Fibroblast of the aortic adventitia (primary cell): ENCODE measurements at places on chromosomes 6 and 20. TPM values are rescaled to one million over a fixed set of nuclear protein-coding genes. Genes with fewer than 3 reads are reported as not detected.

SLC17A1 gene
- total RNA-seq, result not detected in 2 replicates

SCUBE3 gene
- total RNA-seq, result 1.8 and 10.0 TPM in 2 replicates

HLA-DRB1 gene
- total RNA-seq, result 0.09 and 0.90 TPM in 2 replicates

C20orf144 gene
- 0.16 and 0.18 TPM in 2 replicates for total RNA-seq

SASH1 gene
- 59.5 and 60.2 TPM in 2 replicates for total RNA-seq

RBPJL gene
- not detected in 2 replicates for total RNA-seq

TMEM200A gene
- 61.5 and 137 TPM in 2 replicates for total RNA-seq

BPIFB3 gene
- not detected in 2 replicates for total RNA-seq

MACROD2 gene
- total RNA-seq, result 1.3 and 16.4 TPM in 2 replicates

NHSL1 gene
- total RNA-seq, result 7.9 and 17.8 TPM in 2 replicates

DNAAF9 gene
- 9.6 and 13.3 TPM in 2 replicates for total RNA-seq

RIPPLY2 gene
- total RNA-seq, result not detected in 2 replicates

TRIM31 gene
- not detected in 2 replicates for total RNA-seq

MANEA gene
- total RNA-seq, result 4.3 and 24.9 TPM in 2 replicates

SERPINB6 gene
- total RNA-seq, result 102 and 164 TPM in 2 replicates

BANF2 gene
- total RNA-seq, result not detected in 2 replicates

TASP1 gene
- 6.5 and 11.3 TPM in 2 replicates for total RNA-seq

PKHD1 gene
- not detected in 2 replicates for total RNA-seq
